NCI-H1105 treated with DMSO at 0.1 percent for 48 hours (cell line): ENCODE measurements at places on chromosomes 12 and 14.
A peak's percentile ranks its signal among the peaks of the same experiment; 100 is the strongest.

DNA sequence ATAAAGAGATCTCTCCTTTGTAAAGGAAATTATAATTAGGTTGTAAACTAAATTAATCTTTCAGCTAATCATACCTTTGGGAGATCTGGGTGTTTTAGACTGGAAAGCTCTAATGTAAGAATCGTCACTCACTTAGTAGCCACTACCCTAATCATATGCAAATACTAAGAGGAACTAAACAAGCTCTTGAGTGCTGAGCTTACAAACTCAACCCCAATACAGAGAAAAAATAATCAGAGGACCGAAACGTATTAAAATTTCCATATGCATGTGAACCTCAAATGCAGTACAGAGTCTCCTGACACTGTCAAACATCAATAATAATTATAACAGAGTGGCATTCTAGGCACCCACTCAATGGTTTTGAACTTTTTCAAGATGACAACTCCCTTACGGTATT is 235.3 kb upstream of the FOXN3 start:
- DNase-seq = no peak

- DNase-seq = no peak
Measured at GRCh38 chr12:129211862-129212630, 358.8 kb downstream of the GLT1D1 start.

DNA sequence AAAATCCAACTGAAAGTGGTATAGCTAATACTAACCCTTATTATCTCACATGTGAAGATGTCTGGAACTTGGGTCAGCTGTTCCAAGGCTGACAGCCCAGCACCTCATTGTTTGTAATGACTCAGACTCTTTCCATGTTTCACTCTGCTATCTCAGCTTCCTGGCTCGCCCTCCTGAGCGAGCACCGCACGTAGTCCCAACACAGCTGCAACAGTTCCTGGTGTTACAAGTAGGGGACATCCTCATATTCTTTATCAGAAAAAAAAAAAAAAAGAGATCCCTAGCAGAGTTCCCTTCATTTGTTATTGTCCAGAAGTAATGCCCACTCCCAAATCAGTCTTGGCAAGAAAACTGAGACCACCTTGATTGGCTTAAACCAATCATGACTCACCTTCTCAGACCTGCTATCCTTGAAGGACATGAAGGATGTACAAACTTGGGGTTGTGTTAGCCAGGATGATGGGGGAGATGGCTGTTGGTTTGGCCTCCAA is 92.5 kb downstream of the ADCK1 start:
- no peak for DNase-seq

GRCh38 chr14:64683264-64683663 is 21.0 kb upstream of the PLEKHG3 start:
- no peak for DNase-seq

GRCh38 chr12:102956738-102957327 is 641 bp upstream of the ASCL1 start:
- peak; percentile 75 for DNase-seq

- DNase-seq = no peak
Measured at GRCh38 chr12:125382926-125383325, 317.7 kb downstream of the AACS start.

DNA sequence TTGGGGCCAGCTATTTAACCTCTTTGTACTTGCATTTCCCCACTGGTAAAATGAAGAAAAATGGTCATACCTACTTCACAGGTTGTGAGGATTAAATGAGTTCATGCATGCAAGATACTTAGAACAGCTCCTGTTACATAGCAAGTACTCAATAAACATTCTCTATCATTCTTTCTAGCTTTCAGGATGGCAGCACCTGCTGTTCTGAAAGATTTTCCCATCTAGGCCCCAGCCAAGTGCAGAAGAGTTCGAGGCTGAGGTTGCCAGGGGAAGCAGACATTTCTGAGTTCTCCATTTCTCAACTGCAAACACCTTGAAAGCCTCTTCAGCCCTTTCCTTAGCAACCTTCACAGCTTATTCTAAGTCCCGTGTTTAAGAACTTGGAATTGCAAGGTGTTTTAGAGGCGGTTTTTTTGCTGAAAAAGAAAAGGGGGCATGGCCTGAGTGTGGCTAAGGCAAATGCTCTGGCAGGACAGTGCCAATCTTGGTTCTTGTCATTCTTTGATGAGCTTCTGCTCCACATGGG is 73.0 kb upstream of the PRMT8 start:
- DNase-seq = no peak

- DNase-seq = no peak
Measured at GRCh38 chr14:104477666-104478380, 101.7 kb upstream of the C14orf180 start.

GRCh38 chr14:48788771-48789170 is 797.4 kb downstream of the RPS29 start:
- no peak for DNase-seq

GRCh38 chr14:24794644-24795305 is 160.8 kb upstream of the GZMB start:
- DNase-seq = peak; percentile 65

GRCh38 chr14:33799705-33800570 is 150.9 kb downstream of the EGLN3 start:
- DNase-seq = no peak

- DNase-seq = peak; percentile 18
Measured at GRCh38 chr12:116955382-116956021, 44.8 kb downstream of the FBXW8 start.

DNA sequence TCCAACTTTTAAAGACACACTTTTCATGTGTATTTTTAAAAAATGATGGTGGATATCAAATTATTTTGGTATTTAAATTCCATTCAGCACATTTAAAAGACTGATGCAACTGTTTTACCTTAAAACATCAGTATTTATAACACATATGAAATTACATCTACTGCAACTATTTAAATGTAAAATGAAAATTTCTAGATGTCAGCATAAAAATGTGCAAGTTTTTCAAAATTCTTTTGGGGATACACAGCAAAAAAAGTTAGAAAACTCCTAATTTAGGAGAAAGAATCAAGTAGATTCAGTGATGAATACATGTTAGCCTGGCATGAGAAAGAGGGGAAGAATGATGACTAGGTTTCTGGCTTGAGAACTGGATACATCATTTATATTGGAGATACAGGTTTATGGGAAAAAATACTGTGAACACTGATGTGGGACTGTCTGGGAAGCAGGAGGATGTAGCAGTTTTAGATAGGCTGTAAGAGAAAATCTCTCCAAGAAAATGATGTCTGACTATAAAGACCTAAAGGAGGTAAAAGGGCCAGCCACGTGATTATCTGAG is 9.2 kb downstream of the SOS2 start:
- no peak for DNase-seq

DNA sequence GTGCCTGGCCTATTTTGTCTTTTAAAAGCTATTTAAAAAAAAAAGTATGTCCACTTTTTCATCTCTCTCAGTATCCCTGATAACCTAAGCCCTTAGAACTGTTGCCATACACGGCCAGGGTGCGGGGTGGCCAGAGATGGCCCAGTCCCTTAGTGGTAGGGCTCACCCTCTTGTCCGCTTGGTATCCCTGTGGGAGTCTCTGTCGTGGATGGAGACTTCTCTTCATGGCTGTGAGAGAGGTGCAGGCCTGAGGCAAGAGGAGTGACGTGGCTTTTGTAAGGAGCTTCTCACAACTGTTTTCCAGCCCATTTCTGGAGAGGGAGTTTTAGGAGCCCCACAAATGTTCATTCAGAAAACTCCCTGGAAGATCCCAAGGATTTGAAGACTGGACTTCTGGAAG is 26.8 kb downstream of the XRCC3 start:
- DNase-seq = no peak

- no peak for DNase-seq
Measured at GRCh38 chr12:90004319-90005074, 295.9 kb upstream of the ATP2B1 start.
